Hair follicular keratinocyte (primary cell): ENCODE measurements at places on chromosomes 1 and 21. TPM values are rescaled to one million over a fixed set of nuclear protein-coding genes. Genes with fewer than 3 reads are reported as not detected.

CAPN9 gene
- total RNA-seq = not detected in 2 replicates

OR2T4 gene
- not detected in 2 replicates for total RNA-seq

NRAS gene
- total RNA-seq = 54.1 and 58.5 TPM in 2 replicates

NSL1 gene
- 15.5 and 25.3 TPM in 2 replicates for total RNA-seq

SPRR2E gene
- total RNA-seq = 1.1 TPM in 1 of 2 replicates, not detected in the other

OR14K1 gene
- total RNA-seq = not detected in 2 replicates

LAX1 gene
- not detected in 2 replicates for total RNA-seq

CDCA8 gene
- 13.4 and 34.4 TPM in 2 replicates for total RNA-seq

RAD54L gene
- 3.1 and 7.3 TPM in 2 replicates for total RNA-seq

AP4B1 gene
- total RNA-seq = 13.5 and 17.2 TPM in 2 replicates

LCE2B gene
- not detected in 2 replicates for total RNA-seq

MAP3K6 gene
- 10.7 and 17.0 TPM in 2 replicates for total RNA-seq

ATP1A4 gene
- not detected in 2 replicates for total RNA-seq

EXTL1 gene
- not detected in 2 replicates for total RNA-seq

PDE4DIP gene
- total RNA-seq = 28.3 and 38.8 TPM in 2 replicates

HMGB4 gene
- not detected in 2 replicates for total RNA-seq

SPRR2A gene
- total RNA-seq = 0.39 and 0.87 TPM in 2 replicates

CLCA1 gene
- total RNA-seq = 0.08 TPM in 1 of 2 replicates, not detected in the other

RHD gene
- total RNA-seq = not detected in 2 replicates

SLFNL1 gene
- total RNA-seq = not detected in 2 replicates

LRRC52 gene
- total RNA-seq = not detected in 2 replicates

CYP4A22 gene
- total RNA-seq = not detected in 2 replicates

NDUFS5 gene
- total RNA-seq = 485 and 577 TPM in 2 replicates

DNM3 gene
- 0.47 and 1.9 TPM in 2 replicates for total RNA-seq

KIAA0040 gene
- total RNA-seq = 39.3 and 54.7 TPM in 2 replicates

OR2M3 gene
- not detected in 2 replicates for total RNA-seq

TMEM200B gene
- total RNA-seq = 5.9 and 6.6 TPM in 2 replicates

CSF1 gene
- total RNA-seq = 4.7 and 6.6 TPM in 2 replicates
